Suprapubic skin (tissue), 4 donors: ENCODE measurements at places on chromosomes 16 and 17. TPM values are rescaled to one million over a fixed set of nuclear protein-coding genes. Genes with fewer than 3 reads are reported as not detected.

DNA sequence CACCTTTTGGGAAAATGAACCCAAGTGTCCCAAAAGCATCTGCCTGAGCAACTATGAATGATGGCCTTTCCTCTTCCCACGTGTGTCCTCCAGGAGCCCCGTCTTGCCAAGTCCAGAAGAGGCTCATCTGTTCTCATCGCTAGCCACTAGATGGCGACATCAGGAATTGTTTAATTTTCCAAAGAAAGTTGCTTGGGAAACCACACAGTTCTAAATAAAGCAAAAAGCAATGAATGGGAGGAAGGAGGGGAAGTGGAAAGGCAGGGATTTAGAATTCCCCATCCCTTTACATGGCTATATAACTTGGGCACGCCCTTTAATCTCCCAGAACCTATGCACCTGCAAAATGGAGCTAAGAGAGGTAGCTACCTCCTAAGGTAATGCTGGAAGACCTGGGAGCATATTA lies 9.0 kb upstream of the CDH5 start:
- no peak for DNase-seq

- no peak for DNase-seq
Observed at GRCh38 chr16:76232704-76233103, 44.5 kb upstream of the CNTNAP4 start.

DNA sequence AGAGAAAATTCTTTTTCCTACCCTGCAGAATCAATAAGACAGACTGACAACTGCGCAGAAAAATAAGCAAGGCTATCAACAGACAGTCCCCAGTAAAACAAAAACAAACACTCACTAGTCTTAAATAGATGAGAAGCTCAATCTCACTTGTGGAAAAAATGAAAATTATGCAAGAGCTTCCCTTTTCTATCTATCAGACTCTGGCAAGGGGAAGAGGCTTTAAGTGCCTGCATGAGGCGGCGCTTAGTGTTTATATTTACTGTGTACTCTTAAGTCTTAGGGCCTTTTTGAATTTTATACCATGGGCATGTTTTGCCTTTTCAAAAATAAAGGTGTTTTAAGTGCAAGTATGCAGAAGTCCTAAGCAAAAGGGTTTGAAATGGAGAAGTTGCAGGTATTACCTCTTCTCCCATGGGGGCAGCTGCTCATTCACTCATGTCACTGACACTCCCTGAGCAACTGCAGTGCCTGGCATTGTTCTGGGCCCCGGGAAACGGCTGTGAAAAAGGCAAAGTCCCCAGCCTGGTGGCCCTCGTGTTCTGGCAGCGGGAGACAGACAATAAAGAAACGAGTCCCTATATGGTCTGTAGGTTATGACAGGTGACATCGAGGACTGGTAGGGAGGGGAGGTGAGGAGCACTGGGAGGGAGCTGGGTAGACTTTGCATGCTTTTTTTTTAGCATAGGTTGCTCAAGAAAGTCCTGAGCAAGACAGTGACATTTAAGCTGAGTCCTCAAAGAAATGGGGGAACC lies 35.2 kb downstream of the HSBP1 start:
- DNase-seq, result peak; percentile 24

DNA sequence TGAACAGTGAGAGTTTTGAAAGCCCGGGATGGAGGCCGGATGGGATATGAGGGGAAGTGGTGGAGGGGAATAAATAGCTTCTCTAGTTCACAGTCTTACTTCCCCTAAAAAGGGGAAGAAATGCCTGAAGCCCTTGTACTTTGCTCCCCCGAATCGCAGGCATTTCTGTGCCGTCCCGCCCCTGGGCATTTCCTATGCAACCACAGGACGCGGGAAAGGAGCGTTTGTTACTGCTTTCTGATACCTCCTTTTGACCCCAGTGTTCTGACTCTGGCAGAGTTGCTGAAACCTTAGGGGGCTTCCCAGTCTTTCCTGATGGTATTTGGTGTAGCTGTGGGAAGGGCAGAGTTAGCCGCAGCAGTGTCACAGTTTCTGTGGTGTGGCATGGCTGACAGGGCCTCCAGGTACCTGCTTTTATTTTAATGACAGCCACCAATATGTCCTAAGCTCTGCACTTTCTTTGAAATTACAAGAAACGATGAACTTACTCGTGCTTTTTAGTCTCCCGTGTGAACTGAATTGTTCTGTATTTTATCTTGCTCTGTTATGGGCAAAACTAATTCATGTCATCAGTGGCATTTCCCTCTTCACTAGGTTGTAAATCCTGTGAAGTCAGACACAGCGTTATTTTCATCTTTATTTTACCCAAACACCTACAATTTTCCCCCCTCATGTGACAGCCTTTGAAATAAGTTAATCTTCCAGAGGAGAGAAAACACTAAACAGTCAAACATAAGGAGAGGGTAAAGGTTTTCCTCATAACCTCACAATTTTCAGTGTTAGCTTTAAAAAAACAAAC lies 27.1 kb downstream of the USP10 start:
- no peak for DNase-seq

DNA sequence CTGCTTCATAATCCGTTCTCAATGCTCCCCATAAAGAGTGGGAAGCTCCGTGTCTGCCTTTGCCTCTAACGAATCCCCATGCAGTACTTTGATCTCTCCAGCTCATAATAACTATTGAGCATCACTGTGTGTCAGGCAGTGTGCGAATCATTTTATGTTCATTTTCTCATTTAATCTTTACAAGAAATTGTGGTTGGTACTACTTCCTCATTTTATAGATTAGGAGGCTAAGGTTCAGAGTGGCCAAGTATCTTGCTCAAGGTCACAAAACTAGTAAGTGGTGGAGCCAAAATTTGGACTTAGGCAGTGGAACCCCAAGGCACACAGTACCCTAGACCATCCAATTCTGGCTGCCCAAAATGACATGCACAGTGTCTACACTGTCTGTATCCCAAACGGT lies 44.8 kb downstream of the ABCC12 start:
- DNase-seq, result no peak

GRCh38 chr17:72717676-72718075 lies 374.8 kb downstream of the SLC39A11 start:
- DNase-seq, result no peak

GRCh38 chr16:8818504-8819270 lies 21.0 kb downstream of the PMM2 start:
- DNase-seq, result no peak

DNA sequence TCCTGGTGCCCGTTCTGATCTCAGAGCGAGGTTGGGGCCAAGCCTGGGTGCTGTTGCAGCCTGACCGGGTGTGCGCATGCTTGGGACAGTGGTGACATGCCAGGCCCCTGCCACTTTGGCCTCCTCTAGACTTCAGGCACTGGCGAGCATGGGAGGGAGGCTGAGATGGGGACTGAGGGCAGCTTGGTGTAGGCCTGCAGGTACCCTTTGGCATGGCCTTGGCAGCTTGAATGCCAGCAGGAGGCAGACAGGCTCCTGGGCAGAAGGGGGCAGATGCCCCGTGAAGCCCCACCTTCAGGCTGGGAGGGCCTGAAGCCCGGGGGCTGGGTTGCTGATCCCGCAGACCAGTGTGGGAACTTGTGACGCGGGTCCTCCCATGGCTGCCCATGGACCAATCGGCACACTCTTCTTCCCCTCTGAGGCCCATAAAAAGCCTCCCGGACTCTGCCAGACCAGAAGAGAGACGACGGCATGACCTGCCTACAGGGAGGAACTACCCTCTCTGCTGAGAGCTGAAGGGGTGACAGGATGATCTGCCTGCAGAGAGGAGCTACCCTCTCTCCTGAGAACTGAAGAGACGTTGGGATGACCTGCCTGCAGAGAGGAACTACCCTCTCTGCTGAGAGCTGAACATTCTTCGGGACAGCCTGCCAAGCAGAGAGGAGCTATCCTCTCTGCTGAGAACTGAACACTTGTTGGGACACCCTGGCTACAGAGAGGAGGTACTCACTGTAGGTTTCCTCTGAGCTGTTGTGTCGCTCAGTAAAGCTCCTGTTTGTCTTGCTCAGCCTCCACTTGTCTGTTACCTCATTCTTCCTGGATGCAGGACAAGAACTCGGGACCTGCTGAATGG lies 17.5 kb downstream of the RHOT1 start:
- DNase-seq, result no peak

GRCh38 chr16:52074133-52074532 lies 472.8 kb downstream of the TOX3 start:
- DNase-seq, result no peak

C1QTNF1 gene
- total RNA-seq, result 26.1 TPM

CCL7 gene
- total RNA-seq, result not detected

SNX20 gene
- total RNA-seq, result 0.81 TPM

KRT33A gene
- total RNA-seq, result 1.2 TPM

HSF5 gene
- not detected for total RNA-seq
